Stimulated activated CD8-positive, alpha-beta memory T cell treated with anti-CD3 and anti-CD28 coated beads, Interleukin-4, amount 100 ng/mL, for 1 hour (primary cell): ENCODE measurements at places on chromosomes 4 and X.

DNA sequence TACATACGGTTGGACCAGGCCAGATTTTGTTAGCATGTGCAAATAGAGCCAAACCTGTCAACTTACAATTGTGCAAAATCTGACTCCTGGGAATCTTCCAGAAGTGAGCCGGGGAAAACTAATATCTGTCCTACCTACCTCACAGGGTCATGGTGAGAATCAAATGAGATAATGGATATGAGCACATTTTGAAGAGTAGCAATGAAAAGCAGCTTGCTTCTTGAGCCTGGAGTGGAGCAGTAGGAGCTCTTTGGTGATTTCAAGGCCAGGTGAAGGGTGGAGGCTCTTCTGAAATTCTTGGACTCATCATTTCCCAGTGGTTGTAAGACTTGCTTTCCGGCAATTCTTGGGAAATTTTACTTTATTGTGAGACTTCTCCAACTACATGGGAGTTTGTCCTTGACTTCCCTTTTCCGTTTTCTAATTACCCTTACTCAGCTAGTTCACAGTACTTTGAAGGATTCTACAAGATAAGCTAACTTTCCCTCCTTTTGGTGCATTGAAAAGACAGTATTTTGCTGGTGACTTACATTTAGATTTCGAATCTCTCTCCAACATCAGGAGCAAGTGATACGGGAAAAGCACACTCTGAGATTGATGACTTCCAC, 12.2 kb downstream of the PLAC1 start:
- DNase-seq = no peak

GRCh38 chrX:110108381-110108821, 105.5 kb downstream of the TMEM164 start:
- no peak for DNase-seq

DNA sequence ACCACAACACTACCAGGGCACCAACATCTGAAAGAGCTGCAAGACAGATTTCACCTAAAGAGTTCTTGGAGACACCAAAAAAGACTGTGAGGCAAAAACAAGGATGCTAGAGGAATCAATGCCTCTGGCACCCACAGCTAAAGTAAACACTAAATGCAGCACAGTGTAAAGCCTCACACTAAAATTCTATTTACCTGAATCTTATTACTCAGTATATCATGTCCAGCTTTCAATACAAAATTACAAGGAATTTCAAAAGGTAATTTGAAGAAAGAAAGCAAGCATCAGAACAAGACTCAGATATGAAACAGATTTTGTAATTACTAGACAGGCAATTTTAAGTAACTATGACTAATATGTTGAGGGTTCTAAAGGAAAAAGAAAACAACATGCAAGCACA, 19.6 kb downstream of the RAB28 start:
- DNase-seq = no peak

DNA sequence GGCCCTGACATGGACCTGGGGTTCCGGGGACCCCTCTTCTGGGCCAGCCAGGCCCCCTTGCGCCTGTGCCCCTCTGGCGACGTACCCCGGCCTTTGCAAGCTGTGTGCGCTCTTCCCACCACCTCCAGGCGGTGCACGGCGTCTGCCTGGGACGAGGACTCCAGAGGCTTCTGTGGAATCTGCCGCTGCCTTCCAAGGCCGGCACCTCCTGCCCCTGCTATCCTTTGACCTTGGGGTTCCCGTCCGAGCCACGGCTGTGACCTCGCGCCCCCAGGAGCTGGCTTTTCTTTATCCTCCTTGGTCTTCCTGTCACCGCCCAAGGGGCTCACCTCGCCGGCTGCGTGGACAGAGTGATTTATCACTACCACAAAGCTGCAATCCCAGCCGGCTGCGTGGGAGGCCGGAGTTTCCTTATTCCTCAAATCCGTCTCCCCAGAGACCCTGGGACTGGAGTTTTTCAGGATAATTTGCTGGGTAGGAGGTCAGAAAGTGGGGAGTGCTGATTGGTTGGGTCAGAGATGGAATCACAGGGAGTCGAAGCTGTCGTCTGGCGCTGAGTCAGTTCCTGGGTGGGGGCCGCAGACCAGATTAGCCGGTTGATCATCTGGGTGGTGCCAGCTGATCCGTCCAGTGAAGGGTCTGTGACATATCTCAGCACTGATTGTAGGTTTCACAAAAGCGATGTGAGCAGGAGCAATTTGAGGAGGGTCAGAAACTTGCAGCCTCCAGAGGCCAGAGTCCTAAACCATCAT, 19.8 kb upstream of the PLCXD1 start:
- no peak for DNase-seq
